ENCODE measurements at places on chromosomes 5 and 9.
A peak's percentile ranks its signal among the peaks of the same experiment; 100 is the strongest.

GRCh38 chr9:35680331-35681105 is 6.8 kb downstream of the CA9 start:
- peak; percentile 58 for DNase-seq

DNA sequence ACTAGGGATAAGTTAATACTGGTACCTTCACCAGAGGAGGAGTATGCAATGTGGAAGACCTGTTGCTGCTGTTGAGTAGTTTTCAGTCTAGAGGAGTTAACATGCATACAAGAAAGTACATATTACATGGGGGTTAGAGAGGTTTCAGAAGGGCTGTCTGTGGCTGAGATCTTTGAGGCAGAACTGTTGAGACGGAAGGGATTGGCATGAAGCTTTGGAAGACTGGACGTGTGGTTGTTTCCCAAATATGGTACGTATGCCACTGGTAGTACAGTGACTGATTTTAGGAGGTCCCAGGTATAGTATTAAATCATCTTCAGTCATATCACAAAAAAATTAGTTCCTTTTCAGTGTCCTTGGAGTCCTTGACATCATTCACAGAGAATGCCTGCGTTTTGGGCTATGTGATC is 17.6 kb downstream of the TNFAIP8 start:
- DNase-seq = no peak

GRCh38 chr5:126686451-126687126 is 85.8 kb downstream of the PHAX start:
- no peak for DNase-seq

DNA sequence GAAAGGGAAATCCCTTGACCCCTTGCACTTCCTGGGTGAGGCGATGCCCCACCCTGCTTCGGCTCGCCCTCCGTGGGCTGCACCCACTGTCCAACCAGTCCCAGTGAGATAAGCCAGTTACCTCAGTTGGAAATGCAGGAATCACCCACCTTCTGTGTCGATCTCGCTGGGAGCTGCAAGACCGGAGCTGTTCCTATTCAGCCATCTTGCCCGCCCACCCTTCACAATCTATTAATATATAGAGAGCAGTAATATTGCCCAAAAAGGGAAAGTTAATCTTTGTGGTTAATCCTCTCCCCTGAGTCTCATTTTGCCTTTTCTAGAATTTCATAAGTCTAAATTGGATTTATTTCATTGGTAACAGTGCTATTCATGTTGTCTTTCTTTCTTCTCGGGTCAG is 16.4 kb downstream of the SRD5A1 start:
- no peak for DNase-seq

GRCh38 chr5:145855763-145856267 is 17.0 kb downstream of the GRXCR2 start:
- DNase-seq = no peak

DNA sequence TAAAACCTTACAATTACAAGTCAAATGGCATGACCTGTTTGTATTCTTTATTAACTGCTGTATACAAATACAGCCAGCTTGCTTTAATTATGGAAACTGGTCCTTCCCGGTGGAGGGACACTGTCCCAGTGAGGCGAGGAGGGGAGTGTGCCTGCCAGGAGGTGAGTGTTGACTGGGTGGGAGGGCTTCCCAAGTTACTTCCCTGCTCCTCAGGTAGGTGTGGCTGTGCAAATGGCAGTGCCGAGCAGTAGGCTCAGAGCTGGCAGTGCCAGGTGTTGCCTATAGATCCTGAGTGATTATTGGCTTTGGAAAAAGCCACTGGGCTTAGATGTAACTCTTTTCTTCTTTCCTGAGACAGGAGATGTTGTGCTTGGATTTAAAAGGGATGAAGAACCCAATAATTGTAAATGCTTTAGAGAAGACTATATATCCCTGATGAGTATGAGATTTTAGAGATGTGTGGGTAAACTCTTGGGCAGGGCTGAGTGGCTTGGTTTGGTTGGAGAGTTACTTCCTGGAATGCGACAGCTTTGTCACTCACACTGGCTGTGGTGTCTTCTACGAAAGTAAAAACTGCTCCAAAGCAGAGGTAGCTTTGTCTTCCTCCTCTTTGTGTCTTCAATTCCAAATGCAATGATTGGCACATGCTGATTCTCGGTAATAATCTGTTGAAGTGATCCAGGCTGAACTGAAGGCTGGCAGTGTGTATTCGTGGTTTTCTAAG is 43.7 kb downstream of the GLRX start:
- no peak for DNase-seq

DNA sequence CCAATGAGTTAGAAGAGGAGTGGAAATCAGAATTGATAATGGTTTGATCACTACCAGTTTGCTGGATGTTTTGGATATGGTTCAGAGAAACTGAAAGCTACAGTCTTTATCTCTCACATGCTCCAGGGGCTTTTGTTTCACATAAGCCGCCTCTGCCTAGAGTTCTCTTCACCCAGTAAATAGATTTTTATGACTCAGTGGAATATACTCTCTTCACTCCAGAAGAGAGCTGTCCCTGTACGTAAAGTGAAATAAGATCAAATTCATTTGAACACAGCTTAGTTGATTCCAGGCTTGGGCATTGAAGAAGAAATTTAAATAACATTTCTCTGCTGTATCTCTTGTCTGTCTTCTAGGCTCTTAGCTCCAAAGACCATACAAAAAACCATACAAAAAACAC is 184.9 kb downstream of the TRPM3 start:
- DNase-seq = no peak

DNA sequence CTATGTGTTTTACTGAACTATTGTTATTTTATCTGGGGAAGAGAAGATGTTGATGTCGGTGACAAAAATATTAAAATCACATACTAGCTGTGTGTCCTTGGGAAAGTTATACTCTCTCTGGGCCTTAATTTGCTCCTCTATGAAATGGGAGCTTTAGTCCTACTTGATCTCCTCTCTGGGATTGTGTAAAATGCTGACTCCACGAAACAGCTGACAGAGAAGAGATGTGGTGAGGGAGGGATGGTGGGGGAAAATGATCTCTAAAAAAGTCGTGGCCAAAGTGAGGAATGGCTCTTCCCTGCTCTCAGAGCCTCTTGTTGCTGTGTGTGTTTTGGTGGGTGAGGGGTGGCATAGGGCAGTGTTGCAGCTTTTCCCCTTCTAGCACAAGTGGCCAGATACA is 173.7 kb downstream of the MELK start:
- DNase-seq = no peak

DNA sequence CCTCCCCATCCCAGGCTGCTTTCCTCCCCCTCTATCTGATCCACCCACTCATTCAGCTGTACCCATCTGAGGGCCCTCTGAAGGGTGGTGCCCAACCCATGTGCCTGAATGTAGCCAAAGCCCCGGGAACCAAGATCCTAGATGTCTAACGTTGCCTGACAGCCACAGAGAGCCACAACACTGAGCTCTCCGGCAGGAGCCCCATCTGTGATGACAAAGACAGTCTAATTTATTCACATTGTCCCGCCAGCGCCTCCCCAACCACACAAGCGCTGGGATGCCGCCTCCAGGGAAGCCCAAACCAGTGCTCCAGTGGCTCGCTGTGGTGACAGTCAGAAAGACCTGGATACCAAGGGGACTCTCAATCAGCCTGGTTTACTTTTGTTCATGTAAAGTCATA is 8.4 kb downstream of the IGFBPL1 start:
- no peak for DNase-seq

DNA sequence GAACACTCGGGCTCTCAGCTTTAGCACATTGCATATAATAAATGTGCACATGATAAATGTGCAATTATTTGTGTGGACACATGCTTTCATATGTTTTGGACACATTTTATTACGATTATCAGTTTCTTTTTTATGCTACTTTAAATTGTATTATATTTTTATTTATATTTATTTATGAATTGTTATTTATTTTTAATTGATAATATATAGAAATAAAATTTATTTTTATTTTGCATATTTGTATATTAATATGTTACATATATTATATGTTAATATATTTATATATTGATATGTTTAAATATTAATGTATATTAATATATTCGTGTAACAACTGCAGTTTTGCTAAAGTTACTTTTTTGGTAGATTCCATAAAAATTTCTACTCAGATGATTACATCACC is 454.8 kb upstream of the CDH10 start:
- DNase-seq = no peak

Data from iPS-NIHi11 (cell line).